ENCODE measurements at places on chromosomes 2 and 18.

GRCh38 chr2:222693837-222694236, 22.4 kb downstream of the MOGAT1 start:
- no peak for DNase-seq

- DNase-seq: no peak
Measured at GRCh38 chr2:191010887-191011885, 2.8 kb downstream of the STAT1 start.

DNA sequence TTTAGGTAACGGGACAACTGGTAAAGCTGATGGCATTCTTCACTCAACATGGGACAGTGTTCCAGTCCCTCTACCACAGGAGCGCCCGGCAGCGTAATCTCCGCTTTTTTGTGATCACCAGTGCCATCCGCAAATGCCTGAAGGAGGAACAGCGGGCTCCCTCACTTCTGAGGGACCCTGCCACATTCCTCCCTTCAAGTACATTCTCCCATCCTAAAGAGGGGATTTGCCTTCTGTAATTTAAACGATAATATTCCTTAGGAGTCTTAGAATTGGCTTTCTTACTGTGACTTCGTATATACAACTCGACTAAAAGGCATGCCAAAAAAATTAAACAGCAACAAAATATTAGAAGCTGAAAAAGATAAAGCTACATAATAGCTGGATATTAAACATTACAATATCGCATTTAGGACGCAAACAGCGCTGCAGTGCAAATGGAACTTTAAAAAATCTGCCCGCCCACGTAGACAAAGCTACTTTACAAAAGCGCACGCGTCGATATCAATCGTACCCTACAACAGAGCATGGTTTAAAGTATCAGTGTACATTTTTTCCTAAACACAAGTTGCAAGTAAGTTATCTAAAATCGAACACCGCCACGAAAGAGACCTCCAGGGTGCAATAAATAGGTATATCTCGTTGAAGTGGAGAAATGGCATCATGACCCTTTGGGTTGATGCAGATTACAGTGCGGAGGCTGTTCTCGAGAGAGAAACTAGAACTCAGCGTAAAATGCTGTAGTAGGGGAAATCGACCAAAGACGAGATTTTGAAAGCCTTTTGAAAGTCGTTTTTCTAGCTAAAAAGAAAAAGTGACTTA, 2.3 kb upstream of the VSNL1 start:
- DNase-seq: no peak

- DNase-seq: no peak
Measured at GRCh38 chr18:13445241-13445897, 226.8 kb downstream of the LDLRAD4 start.

- DNase-seq: no peak
Measured at GRCh38 chr2:1869987-1870386, 125.7 kb upstream of the PXDN start.

DNA sequence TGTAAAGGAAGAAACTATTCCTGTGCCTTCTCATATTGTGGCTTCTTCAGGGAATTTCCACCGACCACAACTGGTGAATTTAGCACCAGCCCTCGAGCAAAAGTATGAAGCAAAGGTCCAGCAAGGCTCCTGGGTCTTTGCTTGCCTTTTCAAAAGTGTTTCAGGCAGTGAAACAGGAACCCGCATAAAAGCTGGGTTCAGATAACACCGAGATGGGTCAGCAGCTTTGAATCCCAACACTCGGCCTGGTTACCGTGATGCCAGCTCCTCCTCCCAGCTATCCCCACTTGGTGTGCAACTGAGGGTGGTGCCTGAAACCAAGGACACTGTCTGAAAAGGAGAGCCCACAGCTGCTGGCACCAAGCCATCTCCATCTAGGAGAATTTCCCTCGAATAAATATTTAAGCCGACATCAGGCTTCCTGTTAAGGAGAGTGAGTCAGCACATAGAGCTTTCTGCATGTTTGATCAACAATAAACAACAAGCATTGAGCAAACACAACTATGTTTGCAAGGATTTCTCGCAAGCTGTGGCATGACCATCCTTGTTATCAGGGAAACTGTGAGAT, 69.5 kb downstream of the ANTXR1 start:
- no peak for DNase-seq

DNA sequence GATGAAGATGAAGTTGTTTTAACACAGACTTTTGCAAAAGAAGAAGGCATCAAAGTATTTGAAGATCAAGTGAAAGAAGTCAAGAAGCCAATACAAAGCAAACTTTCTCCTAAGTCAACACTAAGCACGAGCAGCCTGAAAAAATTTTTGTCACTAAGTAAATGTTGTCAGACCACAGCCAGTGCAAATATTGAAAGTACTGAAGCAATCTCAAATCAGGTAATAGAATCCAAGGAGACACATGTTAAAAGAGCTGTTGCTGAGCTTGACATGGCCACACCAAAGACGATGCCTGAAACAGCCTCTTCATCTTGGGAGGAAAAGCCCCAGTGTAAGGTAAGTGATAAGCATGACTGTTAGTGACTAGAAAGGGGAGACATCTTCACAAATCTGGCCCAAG, 75.1 kb downstream of the FSIP2 start:
- DNase-seq: no peak

GRCh38 chr2:29518010-29518409, 402.8 kb downstream of the CLIP4 start:
- DNase-seq: no peak

- no peak for DNase-seq
Measured at GRCh38 chr18:12374401-12374800, 2.6 kb downstream of the AFG3L2 start.

- DNase-seq: no peak
Measured at GRCh38 chr2:95055262-95055661, 29.8 kb downstream of the MAL start.

GRCh38 chr2:69380072-69380917, 6.7 kb downstream of the GFPT1 start:
- DNase-seq: no peak

- DNase-seq: no peak
Measured at GRCh38 chr2:65300761-65301711, 73.4 kb downstream of the ACTR2 start.

DNA sequence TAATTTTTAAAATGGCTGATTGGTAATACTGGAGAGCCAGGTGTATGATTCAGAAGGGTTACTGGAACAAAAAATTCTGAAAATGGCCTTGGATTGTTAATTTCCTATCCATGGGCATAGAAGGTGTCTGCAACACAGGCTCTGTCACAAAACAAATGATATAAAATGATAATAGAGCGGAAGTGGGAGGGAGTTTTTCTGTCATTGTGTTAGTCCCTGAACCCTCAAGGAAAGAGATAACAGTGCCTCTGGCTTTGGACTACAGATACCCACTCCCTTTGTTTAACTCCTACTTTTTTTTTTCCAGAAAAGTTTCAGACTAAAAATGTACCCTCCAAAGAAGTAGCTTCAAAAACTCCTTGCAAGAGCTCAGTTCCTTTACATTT, 28.0 kb upstream of the YES1 start:
- no peak for DNase-seq

DNA sequence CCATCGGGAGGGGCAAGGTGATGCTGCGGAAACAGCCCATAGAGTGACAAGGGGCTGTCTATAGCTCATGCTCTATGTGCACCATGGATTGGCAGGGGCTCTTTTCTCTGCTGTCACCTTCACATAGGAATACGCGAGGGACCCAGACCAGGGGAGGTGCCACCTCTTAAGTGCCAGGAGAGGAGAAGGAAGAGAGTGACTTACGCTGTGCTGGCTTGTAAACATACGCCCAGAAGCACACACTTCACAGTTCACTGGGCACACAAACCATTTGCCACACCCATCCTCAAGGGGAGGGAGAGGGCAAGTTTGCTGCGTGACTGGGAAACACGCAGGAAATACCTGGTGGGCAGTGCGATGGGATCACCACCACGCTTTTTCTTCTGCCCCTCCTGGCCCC, 65.1 kb upstream of the GPR45 start:
- no peak for DNase-seq

DNA sequence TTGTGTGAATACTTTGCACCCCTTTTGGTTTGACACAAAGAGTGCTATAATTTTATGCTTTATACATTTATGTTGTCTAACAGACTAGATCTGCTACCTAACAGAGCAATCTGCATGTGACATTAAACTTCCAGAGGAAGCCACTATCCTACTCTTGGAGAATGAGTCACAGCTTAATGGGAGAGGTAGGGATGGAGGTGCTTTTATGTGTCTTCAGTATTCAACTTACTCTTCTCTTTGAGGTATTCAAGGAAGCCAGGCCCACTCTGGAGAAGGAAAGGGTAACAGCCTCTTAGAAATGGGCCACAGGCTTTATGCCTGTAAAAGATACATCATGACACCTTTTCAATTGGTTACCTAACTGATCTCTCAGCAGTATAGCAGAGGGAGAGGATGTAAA, 85.8 kb upstream of the NEUROD1 start:
- no peak for DNase-seq

DNA sequence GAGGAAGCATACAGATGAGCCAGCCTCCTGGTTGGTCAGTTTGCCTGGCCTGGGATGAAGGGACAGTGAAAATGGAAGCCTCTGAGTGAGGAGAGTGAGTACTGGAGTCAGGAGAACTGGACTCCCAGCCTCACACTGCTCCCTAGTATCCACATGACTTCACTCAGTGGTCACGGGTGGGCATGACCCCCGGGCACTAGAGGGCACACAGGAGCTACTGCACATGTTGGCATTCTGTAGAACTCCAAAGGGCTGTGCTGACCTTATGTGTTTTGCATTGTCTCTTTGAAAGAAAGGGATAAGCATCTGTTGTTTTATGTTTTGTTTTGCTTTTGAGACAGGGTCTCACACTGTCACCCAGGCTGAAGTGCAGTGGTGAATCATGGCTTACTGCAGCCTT, 23.7 kb downstream of the NCAPH start:
- no peak for DNase-seq
